Large intestine (tissue), 12 donors: ENCODE measurements at places on chromosomes 2 and 18. TPM values are rescaled to one million over a fixed set of nuclear protein-coding genes. Genes with fewer than 3 reads are reported as not detected.

GRCh38 chr2:211114826-211115455 lies 558.5 kb downstream of the CPS1 start:
- no peak overlapping the region for H3K4me3 ChIP-seq
- no peaks in the 10 kb centered on the region for H3K27me3 ChIP-seq
- H3K36me3 ChIP-seq = no peaks in the 10 kb centered on the region
- H3K4me1 ChIP-seq = no peaks in the 10 kb centered on the region
- H3K27ac ChIP-seq = no peak overlapping the region

GRCh38 chr18:11868230-11868629 lies 17.0 kb downstream of the CHMP1B start:
- no peak overlapping the region for H3K4me3 ChIP-seq
- H3K4me1 ChIP-seq = no peaks in the 10 kb centered on the region
- no peaks in the 10 kb centered on the region for H3K36me3 ChIP-seq
- no peaks in the 10 kb centered on the region for H3K27me3 ChIP-seq

The CABYR gene
- polyA plus RNA-seq = 3.3 TPM

The LOXL3 gene
- 3.6 TPM for polyA plus RNA-seq

GRCh38 chr2:191740016-191740419 lies 62.1 kb downstream of the NABP1 start:
- H3K4me3 ChIP-seq = no peak overlapping the region
- no peak for DNase-seq

DNA sequence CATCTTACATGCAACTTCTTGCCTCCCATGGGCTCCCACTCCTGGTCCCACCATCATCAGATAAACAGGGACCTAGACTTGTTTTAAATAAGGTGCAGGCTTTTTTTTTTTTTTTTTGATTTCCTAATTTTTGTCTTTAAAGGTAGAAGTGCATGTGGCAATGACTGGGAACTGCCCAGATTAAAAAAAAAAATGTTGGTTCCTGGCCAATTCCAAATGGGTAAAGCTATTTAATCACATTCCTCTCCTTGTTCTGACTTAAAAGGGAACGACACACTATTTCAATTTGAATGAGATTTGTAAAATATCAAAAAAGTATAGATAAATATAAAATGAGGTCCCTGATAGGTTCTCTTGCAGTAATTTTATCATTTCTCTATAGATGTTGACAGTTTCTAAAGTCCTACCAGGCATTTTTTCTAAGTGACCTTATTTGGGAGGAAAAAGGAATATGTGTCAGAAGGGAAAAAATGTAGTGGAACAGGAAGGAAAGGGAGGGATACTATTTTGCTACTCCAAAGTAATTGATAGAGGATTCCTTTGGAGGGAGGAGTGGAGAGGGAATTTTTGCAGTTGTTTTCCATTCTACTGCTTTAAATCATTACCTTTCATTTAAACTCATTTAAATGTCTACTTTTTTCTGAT lies 43.3 kb downstream of the DDX1 start:
- peaks cover 36% of the 10 kb centered on the region for H3K36me3 ChIP-seq
- peaks cover 17% of the 10 kb centered on the region for H3K4me1 ChIP-seq
- H3K27me3 ChIP-seq = no peaks in the 10 kb centered on the region
- DNase-seq = no peak
- no peak overlapping the region for H3K4me3 ChIP-seq

The HTRA2 gene
- polyA plus RNA-seq = 28.2 TPM

The TXNDC2 gene
- 0.03 TPM for polyA plus RNA-seq

The DARS1 gene
- polyA plus RNA-seq = 73.7 TPM

The DSEL gene
- 8.4 TPM for polyA plus RNA-seq

DNA sequence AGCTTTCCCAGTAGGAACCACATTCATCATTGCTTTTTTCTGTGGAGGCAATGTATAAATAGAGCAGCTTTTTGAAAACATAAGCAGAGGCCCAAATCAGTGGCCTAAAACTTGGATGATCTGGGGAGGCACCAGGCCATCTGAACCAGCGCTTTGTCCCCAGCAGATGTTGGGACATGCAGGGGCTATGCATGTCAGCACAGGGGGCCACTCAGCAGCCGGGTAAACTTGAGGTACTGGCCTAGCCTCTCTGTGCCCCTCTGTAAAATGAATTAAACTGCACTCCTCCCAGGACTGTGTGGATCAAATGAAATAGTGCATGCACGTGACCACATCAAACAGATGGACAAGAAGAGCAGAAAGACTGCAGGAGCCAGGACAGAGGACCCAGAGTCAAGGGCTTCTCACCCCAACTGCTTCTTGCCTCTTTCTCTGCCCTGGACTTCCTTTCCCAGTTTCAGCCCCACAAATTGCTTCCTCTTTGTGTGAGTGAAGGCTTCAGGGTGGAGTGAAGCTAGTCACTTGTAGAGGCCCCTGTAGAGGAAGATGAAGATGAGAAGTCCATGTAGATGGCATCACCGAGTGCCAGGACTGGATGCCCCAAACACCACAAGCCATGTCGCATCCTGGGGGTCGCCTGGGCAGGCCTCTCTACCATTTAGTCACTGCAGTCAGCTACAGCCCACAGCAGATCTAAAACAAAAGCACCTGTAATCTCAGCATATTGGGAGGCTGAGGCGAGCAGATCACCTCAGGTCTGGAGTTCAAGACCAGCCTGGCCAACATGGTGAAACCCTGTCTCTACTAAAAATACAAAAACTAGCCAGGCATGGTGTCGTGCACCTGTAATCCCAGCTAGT lies 53.2 kb downstream of the IMPA2 start:
- no peak overlapping the region for H3K27ac ChIP-seq
- peaks cover 4% of the 10 kb centered on the region for H3K4me1 ChIP-seq
- H3K36me3 ChIP-seq = peaks cover 20% of the 10 kb centered on the region
- DNase-seq = no peak
- H3K27me3 ChIP-seq = peaks cover 10% of the 10 kb centered on the region
- H3K4me3 ChIP-seq = no peak overlapping the region

- no peaks in the 10 kb centered on the region for H3K27me3 ChIP-seq
- no peaks in the 10 kb centered on the region for H3K4me1 ChIP-seq
- H3K4me3 ChIP-seq = no peak overlapping the region
- no peak overlapping the region for H3K27ac ChIP-seq
- peaks cover 12% of the 10 kb centered on the region for H3K36me3 ChIP-seq
These were observed 55.1 kb downstream of the RBBP8 start for GRCh38 chr18:22988208-22988607.

The FAHD2A gene
- 43.0 TPM for polyA plus RNA-seq

DNA sequence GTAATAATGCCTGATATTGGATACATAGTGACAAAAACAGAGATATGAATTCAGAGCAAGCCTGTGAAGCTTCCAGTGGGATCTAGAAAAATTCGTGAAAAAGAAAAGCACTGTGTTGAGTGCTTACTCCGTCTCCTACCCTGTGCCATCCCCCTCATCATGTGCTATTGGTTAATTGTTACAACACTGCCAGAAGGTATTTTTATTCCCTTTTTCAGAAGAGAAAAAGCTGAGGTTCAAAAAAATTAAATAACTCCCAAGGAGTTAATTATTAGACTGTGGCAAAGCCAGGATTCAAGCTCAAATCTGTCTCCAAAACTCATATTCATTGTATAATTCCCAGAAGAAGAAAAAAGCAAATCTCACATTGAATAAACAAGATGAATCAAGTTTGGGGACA lies 735.5 kb upstream of the ACVR2A start:
- DNase-seq = no peak
- no peak overlapping the region for H3K27ac ChIP-seq
- H3K4me3 ChIP-seq = no peak overlapping the region
- H3K36me3 ChIP-seq = no peaks in the 10 kb centered on the region
- no peaks in the 10 kb centered on the region for H3K4me1 ChIP-seq

The LRP2 gene
- polyA plus RNA-seq = 4.4 TPM

DNA sequence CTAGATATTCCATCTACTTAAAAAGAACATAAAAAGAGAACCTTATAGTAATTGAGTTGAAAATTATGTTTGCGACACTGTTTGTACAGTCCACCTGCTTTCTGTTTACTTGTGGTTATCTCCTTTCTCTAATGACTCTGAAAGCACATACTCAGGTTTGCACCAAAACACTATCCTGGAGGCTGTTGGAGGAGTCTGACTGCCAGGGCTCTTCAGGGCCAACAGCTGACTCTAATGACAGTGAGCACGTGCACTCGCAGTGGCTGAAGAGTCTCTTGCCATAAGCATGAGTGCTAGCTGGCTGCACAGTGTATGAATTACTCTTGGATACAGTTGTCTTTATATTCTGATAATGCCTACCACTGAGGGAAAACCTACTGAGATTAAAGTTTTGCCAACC lies 16.7 kb upstream of the GLS start:
- peaks cover 43% of the 10 kb centered on the region for H3K4me1 ChIP-seq
- H3K27ac ChIP-seq = peak overlapping the region; percentile 70
- DNase-seq = peak; percentile 80
- no peaks in the 10 kb centered on the region for H3K36me3 ChIP-seq
- no peaks in the 10 kb centered on the region for H3K27me3 ChIP-seq
- no peak overlapping the region for H3K4me3 ChIP-seq

The EVA1A gene
- 10.0 TPM for polyA plus RNA-seq

- no peaks in the 10 kb centered on the region for H3K27me3 ChIP-seq
- H3K27ac ChIP-seq = no peak overlapping the region
- no peak for DNase-seq
These were observed 127.9 kb downstream of the EVA1A start for GRCh38 chr2:75432761-75433361.

DNA sequence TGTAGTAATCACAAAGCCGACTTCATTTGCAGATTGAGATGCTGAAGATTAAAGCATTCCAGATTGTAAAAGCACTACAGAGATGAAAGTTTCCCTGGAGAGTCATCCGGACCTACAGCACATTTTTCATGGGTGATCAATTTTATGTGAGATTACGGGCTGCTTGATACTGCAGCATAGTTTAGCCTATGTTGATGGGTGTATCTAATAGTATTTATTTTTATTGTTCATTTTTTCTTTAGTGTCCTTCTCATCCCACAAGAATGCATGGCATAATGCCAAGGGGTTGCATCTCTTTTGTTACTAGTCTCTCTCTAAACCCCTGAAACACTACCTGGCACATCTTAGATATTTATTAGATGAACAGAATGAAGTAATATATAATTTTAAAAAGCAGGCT lies 240.4 kb downstream of the MBD2 start:
- no peak for DNase-seq
- no peak overlapping the region for H3K4me3 ChIP-seq
- no peaks in the 10 kb centered on the region for H3K36me3 ChIP-seq

DNA sequence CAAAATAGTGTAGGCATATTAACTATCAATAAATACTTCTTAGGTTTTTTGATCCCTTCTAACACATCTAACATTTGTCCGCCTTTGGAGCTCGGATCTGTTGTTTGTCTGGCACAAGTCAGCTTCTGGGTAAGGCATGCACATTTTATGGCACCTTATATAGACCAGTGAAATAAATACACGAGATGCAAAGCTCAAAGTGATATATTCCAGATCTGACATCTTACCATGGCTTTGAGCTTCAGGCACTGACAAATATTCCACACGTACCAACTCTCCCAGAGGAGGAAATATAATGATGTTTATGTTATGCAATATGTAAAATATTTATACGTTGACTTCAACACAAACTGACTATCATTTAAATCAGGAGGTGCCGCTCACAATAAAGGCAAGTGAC lies 430.1 kb upstream of the SMIM21 start:
- H3K27me3 ChIP-seq = no peaks in the 10 kb centered on the region
- H3K27ac ChIP-seq = no peak overlapping the region
- no peak overlapping the region for H3K4me3 ChIP-seq
- no peaks in the 10 kb centered on the region for H3K4me1 ChIP-seq
- no peaks in the 10 kb centered on the region for H3K36me3 ChIP-seq

DNA sequence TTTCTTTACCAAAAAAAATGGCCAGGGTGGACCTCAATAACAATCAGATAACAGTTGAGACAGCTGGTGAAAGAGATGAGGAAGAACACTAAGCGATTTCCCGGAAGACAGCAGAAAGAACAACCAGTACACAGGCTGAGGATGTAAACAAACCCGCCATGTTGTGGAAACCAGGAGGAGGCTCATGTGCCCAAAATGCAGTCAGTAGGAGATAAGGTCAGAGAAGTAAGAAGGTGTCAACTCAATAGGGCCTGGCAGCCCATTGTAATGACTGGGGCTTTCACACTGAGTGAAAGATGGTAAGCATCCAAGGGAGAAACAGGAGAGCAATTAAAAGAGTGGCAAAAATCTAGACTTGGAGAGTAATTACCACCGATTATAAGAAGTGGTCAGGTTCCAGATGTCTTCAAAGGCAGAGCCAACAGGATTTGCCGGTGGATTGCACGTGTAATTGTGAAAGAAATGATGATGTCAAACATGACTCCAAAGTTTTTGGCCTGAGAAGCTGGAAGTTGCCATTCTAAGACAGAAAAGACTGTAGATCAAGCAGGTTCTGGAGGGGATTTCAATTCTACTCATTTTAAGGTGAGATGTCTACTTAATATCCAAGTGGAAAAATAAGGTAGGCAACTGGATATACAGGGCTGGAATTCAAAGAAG lies 77.7 kb upstream of the CYP1B1 start:
- no peaks in the 10 kb centered on the region for H3K27me3 ChIP-seq
- H3K36me3 ChIP-seq = no peaks in the 10 kb centered on the region
- DNase-seq = no peak
- no peaks in the 10 kb centered on the region for H3K4me1 ChIP-seq
- no peak overlapping the region for H3K4me3 ChIP-seq

DNA sequence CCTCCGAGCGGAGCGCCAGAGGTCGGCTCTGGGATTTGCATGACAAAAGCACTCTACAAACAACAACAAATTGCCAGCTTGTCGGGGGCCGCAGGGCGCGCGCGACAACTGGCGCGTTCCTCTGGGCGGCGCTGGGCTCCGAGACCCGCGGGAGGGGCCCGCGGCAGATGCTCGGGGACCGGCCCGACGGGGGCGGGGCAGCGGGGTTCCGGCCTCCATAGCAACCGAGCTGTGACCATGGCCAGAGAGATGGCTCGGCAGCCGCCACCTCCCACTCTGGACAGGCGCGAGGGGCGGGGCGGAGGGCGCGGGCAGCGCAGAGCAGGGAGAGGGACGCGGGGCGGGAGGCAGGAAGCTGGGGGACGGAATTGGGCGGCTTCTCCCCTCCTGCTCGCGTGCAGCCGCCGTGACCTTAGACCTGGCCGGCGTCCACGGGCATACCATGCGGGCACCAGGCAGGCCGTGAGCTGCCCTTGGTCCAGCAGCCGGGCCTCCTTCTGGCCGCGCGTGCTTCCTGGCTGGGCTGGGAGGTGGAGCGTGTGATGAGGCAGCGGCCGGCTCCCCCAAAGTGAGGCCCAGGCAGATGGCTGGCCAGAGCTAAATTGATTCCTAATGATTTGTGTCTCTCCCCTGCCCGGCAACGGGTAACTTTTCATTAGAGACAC lies 171.5 kb downstream of the CELF4 start:
- H3K36me3 ChIP-seq = no peaks in the 10 kb centered on the region
- peak; percentile 63 for DNase-seq
- peaks cover 34% of the 10 kb centered on the region for H3K27me3 ChIP-seq
- peaks cover 5% of the 10 kb centered on the region for H3K4me1 ChIP-seq
- peak overlapping the region; percentile 47 for H3K27ac ChIP-seq
